A549 treated with dexamethasone at 1 μM for 4 hours (cell line): ENCODE measurements at places on chromosomes 6 and 20. TPM values are rescaled to one million over a fixed set of nuclear protein-coding genes. Genes with fewer than 3 reads are reported as not detected.

Gene OR12D3
- not detected in 5 replicates for total RNA-seq

Gene ANKEF1
- 5.3 to 7.6 TPM (median 6.4 TPM) in 5 replicates for total RNA-seq

Gene KIF25
- 0.07 to 0.23 TPM (median 0.15 TPM) in 4 of 5 replicates, not detected in the other for total RNA-seq

Gene HLA-A
- total RNA-seq: 120 to 143 TPM (median 135 TPM) in 5 replicates

Gene ETV7
- total RNA-seq: 0.09 to 0.28 TPM (median 0.13 TPM) in 5 replicates

Gene FOXS1
- total RNA-seq: 0.13 to 0.44 TPM (median 0.34 TPM) in 5 replicates
